ENCODE measurements at places on chromosomes 6 and 20.

DNA sequence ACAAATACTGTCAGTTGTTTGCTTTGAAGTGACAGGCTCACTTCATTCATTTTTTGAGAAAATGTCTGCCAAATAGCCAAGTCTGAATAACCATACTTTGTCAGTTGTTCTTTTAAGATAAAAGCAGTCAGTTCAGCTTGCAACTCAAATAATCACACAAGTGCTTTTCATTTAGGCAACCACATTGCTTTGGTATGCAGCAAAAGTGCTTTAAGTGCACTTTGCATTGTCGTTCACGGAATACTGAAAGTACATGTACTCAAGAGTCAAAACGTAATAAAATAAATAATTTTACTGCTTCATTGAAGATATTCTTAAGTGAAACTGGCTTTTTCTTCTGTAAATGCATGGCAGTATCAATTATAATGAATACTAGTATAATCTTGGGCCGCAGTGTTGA is 107.2 kb downstream of the MMS22L start:
- no peak overlapping the region for H3K4me3 ChIP-seq
- no peaks in the 10 kb centered on the region for H3K36me3 ChIP-seq
- no peaks in the 10 kb centered on the region for H3K27me3 ChIP-seq
- DNase-seq = no peak

DNA sequence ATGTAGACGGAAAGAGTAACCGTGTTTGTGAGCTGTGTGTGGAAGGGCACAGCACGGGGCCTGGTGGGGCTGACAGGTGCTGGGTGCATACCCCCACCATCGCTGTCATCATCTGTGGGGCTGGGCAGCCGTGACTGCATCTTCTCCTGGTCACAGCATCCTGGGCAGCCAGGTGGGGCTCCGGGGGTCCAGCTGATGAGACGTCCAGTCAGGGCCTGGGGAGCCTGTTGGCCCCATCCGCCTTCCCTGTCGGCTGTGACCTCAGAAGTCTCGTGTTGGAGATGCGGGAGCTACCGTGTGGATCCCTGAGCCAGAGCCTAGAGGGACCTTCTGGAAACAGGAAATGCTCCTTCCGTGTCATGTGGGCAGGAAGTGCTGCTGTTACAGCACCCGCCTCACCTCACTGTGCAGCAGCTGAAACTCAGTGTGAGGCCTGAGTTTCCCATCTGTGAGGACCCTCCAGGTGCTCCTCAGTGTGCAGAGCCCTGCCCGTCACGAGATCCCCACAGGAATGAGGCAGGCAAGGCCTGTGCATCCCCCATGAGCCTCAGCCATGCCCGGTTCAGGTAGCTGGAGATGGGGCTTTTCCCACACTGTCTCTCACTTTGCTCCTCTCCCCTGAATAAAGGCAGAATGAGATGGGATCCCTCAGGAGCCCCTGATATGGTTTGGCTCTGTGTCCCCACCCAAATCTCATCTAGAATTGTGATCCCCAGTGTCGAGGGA is 108.7 kb downstream of the ERMARD start:
- no peaks in the 10 kb centered on the region for H3K36me3 ChIP-seq
- H3K4me3 ChIP-seq = no peak overlapping the region
- H3K27ac ChIP-seq = no peak overlapping the region
- H3K27me3 ChIP-seq = no peaks in the 10 kb centered on the region

DNA sequence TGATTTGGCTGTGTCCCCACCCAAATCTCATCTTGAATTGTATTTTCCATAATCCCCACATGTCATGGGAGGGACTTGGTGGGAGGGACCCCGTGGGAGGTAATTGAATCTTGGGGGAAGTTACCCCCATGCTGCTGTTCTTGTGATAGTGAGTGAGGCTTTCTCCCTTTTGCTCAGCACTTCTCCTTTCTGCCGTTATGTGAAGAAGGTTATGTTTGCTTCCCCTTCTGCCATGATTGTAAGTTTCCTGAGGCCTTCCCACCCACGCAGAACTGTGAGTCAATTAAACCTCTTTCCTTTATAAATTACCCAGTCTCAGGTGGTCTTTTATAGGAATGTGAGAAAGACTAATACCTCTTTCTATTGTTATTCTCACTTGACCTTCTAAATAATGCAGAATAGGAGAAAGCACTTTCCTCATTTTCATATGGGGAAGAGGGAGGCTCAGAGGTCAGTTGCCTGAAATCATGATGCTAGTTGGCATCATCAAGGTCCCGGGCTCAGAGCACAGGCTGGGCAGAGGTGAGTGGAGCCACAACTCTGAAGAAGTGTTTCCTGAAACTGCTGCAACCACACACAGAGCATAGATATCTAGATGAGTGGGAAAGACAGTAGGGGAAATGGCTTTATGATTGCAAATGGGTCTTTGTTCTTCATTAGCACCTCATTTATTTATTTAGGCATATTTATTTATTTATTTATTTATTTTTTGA is 191.0 kb downstream of the QKI start:
- H3K27me3 ChIP-seq = no peaks in the 10 kb centered on the region
- no peak overlapping the region for H3K27ac ChIP-seq
- H3K36me3 ChIP-seq = no peaks in the 10 kb centered on the region
- H3K4me1 ChIP-seq = no peaks in the 10 kb centered on the region
- H3K4me3 ChIP-seq = no peak overlapping the region

- DNase-seq = no peak
- H3K27ac ChIP-seq = no peak overlapping the region
- H3K27me3 ChIP-seq = no peaks in the 10 kb centered on the region
- no peak overlapping the region for H3K4me3 ChIP-seq
These were observed 66.5 kb upstream of the TENT5A start for GRCh38 chr6:81818901-81819361.

GRCh38 chr6:52180787-52181558 is 5.2 kb upstream of the IL17A start:
- H3K27me3 ChIP-seq = no peaks in the 10 kb centered on the region
- DNase-seq = no peak
- H3K27ac ChIP-seq = no peak overlapping the region
- H3K4me1 ChIP-seq = no peaks in the 10 kb centered on the region

DNA sequence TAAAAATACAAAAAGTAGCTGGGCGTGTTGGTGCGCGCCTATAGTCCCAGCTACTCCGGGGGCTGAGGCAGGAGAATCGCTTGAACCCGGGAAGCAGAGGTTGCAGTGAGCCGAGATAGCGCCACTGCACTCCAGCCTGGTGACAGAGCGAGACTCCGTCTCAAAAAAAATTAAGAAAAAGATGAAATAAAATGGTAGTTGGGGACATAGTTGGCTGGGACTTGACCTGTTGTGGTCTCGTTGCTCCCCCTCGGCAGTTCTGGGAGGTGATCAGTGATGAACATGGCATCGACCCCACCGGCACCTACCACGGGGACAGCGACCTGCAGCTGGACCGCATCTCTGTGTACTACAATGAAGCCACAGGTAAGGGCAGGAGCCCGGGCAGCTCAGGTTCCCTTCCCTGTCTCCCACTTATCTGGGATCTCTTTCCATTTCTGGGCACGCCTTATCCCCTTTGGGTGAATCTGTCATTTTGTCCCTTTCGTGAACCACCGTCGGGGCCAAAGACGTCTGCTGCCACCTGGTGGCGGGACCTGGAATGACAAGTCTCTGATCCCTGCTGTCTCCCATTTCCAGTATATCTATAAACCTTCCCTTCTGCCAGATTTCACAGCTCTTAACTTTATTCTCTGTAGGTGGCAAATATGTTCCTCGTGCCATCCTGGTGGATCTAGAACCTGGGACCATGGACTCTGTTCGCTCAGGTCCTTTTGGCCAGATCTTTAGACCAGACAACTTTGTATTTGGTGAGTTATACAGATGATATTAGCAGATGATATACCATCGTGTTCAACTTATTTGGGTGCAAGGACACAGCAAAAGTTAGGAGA is 2.3 kb downstream of the TUBB start:
- peaks cover 21% of the 10 kb centered on the region for H3K4me1 ChIP-seq
- DNase-seq = no peak
- H3K27ac ChIP-seq = peak overlapping the region; percentile 92
- peaks cover 38% of the 10 kb centered on the region for H3K36me3 ChIP-seq
